ENCODE measurements at places on chromosomes 1 and 21.

GRCh38 chr1:110728388-110729001 is 53.8 kb upstream of the KCNA3 start:
- no peak overlapping the region for H3K4me3 ChIP-seq
- H3K36me3 ChIP-seq, result no peaks in the 10 kb centered on the region
- DNase-seq, result no peak
- no peaks in the 10 kb centered on the region for H3K4me1 ChIP-seq
- H3K27ac ChIP-seq, result no peak overlapping the region

DNA sequence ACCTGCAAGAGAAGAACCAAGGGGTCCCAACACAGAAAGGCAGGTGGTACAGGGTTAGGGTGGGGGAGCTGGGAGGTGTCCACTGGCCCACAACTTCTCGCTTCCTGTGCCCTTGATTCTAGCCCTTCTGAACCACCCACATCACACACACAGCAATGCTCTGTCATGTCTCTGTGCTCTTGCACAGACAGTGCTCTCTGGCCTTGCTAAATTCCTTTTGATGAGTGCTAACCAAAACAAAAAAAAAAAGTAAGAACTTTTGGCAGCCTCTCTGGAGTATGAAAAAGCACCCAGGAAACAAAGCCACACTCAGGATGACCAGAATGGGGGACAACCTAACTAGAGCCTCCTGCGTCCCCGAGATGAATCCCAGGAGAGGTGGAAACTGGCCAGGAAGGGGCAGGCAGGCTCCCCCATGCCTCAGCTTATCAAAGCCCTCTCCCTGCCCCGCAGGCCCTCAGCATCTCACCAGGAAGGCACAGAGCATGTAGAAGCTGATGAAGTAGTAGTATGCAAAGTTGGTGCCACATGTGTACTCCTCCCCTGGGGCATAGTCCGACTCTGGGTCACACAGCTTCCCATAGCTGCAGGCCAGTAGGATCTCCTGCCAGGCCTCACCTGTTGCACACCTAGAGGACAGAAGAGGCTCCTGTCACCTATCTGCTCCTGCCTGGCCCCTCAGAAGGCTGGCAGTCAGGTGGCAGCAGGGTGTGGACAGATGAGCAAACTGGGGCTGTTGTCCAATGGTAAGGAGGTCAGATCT is 27.2 kb upstream of the KIF21B start:
- DNase-seq, result no peak
- no peak overlapping the region for H3K27ac ChIP-seq
- H3K4me3 ChIP-seq, result no peak overlapping the region
- no peaks in the 10 kb centered on the region for H3K36me3 ChIP-seq
- H3K27me3 ChIP-seq, result peaks cover 44% of the 10 kb centered on the region
- no peaks in the 10 kb centered on the region for H3K4me1 ChIP-seq

- H3K27ac ChIP-seq, result no peak overlapping the region
- DNase-seq, result peak; percentile 38
- H3K4me1 ChIP-seq, result no peaks in the 10 kb centered on the region
- H3K4me3 ChIP-seq, result no peak overlapping the region
These were observed 169.3 kb downstream of the GRIK3 start for GRCh38 chr1:36864823-36865601.

GRCh38 chr1:222618880-222619596 is 1.1 kb downstream of the MIA3 start:
- H3K27me3 ChIP-seq, result no peaks in the 10 kb centered on the region
- peaks cover 29% of the 10 kb centered on the region for H3K36me3 ChIP-seq
- H3K4me3 ChIP-seq, result peak overlapping the region; percentile 86
- peak; percentile 67 for DNase-seq
